Stimulated activated CD4-positive, alpha-beta T cell treated with anti-CD3 and anti-CD28 coated beads, Interleukin-4, amount 100 ng/mL, for 1 hour (primary cell): ENCODE measurements at places on chromosomes 3 and 15.

DNA sequence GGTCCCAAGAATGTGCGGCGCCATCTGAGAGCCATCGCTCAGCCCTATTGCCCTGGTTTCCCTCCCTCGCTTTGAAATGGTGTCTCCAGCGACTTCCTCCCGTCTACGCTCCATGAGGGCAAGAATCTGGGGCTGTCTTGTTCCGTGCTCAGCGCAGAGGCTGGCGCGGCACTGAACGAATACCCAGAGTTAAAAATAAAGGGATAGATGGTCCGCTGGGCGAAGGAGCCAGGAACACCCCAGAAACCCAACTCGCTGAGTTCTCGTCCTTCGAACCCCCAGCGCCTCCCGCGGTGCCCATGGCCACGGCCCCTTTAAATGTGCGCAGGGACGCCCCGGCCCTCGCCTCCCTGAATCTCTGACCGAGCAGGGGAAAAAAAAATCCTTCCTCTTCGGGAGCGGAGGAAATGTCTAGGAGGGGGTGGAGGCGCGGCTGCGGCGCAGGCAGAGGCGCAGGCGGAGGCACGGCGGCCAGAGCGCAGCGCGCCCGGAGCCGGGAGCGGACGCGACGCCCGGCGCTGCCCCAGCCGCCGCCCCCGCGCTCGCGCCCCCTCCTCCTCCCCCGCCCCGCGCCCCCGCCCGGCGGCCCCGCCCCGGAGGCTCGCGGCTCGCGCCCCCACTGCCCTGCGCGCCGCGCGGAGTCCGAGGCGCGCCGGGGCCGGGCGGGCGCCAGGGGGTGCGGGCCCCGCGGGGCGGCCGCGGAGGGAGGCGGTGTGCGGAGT, 8.5 kb upstream of the FGD5 start:
- no peak for DNase-seq

- DNase-seq: no peak
These were observed 60.7 kb downstream of the AGTR1 start for GRCh38 chr3:148758303-148758884.

- peak; percentile 40 for DNase-seq
These were observed 16.7 kb upstream of the WNT7A start for GRCh38 chr3:13896473-13897154.

DNA sequence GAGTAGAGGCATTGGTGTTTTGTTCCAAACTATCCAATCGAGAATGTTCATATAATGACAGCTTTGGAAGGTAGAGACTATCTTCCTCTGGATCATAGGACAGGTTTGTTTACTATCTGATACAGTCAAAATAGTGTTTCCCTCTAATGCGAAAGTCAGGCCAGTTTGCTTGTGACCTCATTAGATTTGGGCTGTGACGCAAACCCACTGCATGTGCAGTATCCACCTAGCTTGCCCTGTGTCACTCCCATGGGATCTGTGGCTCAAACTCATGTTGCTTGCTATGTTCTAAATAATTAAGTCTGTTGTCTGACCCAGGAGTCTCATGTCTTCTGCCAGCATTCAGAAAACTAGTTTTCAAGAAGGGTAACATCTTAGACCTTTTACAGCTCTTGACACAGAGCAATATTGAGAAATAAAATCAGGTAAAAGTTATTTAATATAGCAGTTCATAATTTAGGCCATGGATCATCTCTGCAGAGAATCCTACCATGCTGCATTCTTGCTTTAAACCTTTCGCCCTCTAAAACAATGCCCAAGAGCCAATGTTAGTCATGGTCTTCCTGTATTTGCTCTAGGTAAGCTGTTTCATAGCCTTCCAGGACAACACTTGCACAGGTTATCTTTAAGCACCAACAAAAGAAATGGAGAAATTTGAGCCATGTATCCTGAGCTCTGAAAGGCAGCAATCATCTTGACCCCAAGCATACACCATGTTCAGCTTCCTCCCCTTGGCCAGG, 26.4 kb downstream of the NIT2 start:
- DNase-seq: no peak

- no peak for DNase-seq
These were observed 533.3 kb downstream of the FGF12 start for GRCh38 chr3:192194085-192194484.

GRCh38 chr3:97510795-97511194, 253.8 kb upstream of the ARL6 start:
- DNase-seq: no peak

- DNase-seq: no peak
These were observed 193.3 kb upstream of the CGNL1 start for GRCh38 chr15:57183041-57183440.

GRCh38 chr3:156681002-156681401, 6.6 kb downstream of the TIPARP start:
- no peak for DNase-seq

GRCh38 chr15:80175436-80175835, 22.6 kb downstream of the FAH start:
- no peak for DNase-seq

- no peak for DNase-seq
These were observed 26.7 kb downstream of the SIAH2 start for GRCh38 chr3:150736316-150736719.

GRCh38 chr3:161415506-161416231, 44.4 kb upstream of the SPTSSB start:
- DNase-seq: no peak

- no peak for DNase-seq
These were observed 97.6 kb upstream of the VGLL3 start for GRCh38 chr3:87088430-87088992.

DNA sequence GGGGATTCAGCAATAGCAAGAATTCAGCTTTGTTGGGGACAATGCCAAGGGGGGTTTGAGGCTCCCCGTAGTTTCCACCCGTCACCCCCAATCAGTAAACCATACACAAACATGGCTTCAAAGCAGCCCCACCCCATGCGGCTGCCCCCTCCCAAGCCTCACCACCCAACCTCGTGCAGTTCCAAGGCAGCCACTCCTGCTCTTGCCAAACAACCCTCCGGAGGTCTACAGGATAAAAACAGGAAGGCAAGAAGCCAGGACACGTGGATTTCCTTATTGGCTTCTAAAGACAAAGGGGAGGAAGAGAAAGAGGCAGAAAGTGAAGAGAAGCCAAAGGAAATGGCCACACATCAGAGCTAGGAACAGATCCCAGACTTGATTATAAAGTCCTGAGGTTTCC, 121.1 kb downstream of the SHQ1 start:
- no peak for DNase-seq

DNA sequence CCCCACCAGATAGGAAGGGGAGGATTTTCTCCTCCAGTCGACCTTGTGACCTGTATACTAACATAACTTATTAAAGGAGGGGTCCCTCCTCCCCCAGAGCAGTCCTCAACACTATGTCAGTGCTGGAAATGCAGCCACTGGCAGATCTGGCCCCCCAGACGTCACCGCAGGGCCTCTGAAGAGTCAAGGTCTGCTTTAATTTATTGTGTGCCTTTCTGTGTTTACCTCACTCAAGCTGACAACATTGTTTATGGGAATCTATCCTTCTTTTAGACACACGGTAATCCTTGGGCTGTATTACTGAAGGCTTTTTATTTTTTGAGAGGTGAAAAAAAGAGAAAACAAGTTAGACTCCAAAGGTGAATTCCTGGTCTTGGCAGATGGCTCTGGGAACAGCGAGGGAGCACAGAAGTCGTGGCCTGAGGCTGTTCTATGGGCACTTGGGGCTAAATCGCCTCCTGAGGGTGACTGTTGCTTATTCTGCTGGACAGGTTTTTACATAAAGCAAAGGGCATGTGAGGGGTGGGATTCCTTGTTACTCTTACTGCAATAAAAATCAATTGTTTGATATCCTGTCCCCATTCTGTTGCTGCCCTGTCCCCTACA, 13.5 kb upstream of the NR2C2 start:
- no peak for DNase-seq

- no peak for DNase-seq
These were observed 559.3 kb upstream of the ARRDC4 start for GRCh38 chr15:97401195-97401594.

GRCh38 chr15:57570994-57571393, 20.7 kb upstream of the MYZAP start:
- no peak for DNase-seq

- no peak for DNase-seq
These were observed 15.2 kb downstream of the SLTM start for GRCh38 chr15:58918239-58918638.

DNA sequence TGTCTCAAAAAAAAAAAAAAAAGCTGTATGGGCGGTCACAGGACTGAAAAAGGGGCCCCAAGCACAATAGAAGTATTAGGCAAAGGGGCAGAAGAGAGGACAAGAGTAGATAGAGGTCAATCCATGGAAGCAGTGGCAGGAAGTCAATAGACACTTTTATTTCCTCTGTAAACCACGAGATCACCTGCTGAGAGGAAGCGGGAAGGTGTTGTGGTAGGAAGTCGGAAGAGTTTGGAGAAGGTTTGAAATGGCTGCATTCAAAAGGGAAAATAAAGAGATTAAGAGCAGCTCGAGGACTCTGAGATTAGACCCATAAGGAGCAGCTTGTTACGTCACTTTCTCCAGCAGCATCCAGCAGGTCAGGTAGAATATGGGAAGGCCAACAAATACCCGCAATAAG, 14.2 kb upstream of the ZNF148 start:
- DNase-seq: no peak

DNA sequence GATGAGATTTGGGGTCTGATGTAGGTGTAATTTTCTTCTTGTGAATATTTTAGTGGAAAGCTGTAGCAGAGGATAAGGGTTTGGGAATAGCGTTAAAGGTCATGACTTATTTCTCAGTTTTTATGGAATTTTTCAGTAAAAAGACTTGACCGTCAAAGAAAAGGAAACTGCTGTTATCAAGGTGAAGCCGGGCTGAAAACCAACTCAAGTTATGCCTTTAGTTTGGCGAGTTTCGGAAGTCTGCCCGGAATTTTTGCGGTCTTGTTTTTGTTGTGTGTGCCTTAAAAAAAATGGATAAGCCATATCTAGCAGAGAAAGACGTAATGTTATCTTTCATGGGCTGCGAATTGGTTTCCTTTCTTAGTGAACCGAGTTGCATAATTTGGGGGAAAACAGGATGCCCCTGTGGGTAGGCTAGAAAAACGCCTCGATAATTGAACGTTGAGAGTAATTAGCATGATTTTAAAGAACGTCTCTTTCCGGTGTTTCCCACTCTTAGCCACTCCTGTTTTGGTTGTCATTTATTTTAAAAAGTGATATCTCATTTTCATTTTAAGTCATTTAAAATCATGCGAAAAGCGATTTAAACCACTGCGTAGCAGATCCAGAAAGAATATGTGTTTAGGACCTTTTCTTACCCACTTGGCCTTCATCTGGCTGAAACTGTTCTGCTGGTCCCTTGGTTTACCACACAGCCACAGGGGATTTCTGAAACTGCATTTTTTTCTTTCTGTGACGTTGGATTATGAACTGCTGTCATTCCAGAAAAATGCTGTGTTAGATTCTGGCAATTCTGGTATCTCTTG, 1.1 kb downstream of the NFKBIZ start:
- peak; percentile 21 for DNase-seq

GRCh38 chr15:90316139-90316538, 35.9 kb upstream of the ZNF774 start:
- DNase-seq: no peak
